Stimulated activated CD8-positive, alpha-beta memory T cell treated with anti-CD3 and anti-CD28 coated beads, Interleukin-2, amount 100 ng/mL, for 48 hours (primary cell): ENCODE measurements at places on chromosomes 12 and 14.

- DNase-seq: no peak
Observed at GRCh38 chr14:68627050-68627867, 165.6 kb downstream of the ZFP36L1 start.

DNA sequence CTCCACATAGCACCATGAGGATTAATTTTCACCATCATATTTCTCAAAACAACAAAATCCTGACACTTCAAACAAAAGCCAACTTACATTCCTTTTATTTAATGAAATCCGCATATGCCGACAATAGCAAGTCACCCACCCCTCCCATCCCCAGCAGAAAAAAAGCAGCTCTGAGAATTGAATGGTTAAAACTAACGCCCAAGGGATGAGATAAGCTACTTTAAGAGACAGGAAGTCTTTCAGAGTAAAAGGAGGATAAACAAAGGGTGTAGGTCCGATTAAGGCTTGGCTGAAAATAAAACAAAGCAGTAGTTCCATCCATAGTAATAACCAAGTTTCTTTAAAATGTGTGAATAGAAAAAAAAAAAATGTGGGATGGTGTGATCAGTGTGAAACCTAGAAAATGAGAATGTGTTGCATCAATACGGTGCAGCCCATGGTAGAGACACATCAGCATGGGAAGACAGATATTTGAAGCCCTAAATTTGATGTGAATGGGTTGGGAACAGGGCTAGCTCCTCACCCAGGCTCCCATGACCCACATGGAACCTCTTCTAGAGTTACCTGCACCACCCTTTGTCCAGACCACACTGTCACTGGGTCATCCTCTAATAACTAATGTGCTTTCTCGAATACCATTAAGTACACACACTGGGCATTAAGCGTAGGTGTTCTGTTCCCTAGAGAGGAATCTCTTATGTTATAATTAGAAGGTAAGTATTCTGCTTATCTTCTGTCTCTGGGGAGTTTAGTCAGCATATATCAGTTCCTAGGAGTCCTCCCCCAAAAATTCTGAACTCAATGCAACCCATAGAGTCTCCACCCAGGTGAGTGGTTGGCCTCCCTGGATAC, 31.7 kb downstream of the RTRAF start:
- no peak for DNase-seq

DNA sequence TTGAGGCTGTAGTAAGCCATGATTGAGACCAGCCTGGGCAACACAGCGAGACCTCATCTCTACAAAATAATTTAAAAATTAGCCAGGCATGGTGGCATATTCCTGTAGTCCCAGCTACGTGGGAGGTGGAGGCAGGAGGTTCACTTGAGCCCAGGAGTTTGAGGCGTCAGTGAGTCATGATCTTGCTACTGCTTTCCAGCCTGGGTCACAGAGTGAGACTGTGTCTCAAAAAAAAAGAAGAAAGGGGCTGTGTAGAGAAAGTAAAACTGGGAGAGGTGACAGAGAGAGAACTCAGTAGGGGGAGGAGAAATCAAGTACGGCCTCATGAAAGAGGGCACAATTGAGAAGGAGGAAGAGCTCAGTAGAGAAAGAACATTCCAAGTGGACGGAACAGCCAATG, 12.4 kb downstream of the TECPR2 start:
- DNase-seq: no peak

DNA sequence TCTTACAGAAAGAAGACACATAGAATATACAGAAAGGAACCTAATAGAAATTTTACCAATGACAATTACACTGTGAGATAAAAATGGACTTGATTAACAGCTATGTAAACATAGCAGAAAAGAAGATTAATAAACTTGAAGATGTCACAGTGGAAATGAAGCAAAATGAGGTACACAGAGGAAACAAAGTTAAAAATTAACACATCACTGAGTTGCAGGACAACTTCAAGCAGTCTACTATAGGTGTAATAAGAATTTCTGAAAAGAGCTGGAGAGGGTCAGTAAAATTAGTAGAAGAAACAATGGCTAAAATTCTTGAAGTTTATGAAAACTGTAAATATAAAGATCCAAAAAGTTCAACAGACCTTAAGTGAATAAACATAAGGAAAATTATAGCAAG, 738.7 kb downstream of the C12orf50 start:
- no peak for DNase-seq

GRCh38 chr12:50234347-50234746, 49.0 kb downstream of the LIMA1 start:
- no peak for DNase-seq

DNA sequence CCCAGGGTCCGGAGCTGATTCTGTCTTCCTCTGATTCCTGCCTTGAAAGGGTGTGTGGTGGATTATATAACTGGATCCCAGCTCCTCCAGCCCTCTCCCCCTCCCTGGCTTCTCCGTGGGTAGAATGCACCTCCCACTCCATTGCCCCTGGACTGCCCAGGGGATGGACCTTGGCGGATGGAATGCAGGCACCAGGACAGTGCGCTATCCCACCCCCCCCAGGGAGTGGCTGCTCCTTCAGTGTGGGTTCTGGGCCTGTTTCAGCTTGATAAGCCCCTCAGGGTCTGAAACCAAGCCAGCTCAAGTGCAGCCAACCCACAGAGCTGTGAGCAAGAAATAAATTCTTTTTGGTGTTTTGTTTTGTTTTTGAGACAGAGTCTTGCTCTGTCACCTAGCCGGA, 112.4 kb upstream of the TMEM132D start:
- no peak for DNase-seq

DNA sequence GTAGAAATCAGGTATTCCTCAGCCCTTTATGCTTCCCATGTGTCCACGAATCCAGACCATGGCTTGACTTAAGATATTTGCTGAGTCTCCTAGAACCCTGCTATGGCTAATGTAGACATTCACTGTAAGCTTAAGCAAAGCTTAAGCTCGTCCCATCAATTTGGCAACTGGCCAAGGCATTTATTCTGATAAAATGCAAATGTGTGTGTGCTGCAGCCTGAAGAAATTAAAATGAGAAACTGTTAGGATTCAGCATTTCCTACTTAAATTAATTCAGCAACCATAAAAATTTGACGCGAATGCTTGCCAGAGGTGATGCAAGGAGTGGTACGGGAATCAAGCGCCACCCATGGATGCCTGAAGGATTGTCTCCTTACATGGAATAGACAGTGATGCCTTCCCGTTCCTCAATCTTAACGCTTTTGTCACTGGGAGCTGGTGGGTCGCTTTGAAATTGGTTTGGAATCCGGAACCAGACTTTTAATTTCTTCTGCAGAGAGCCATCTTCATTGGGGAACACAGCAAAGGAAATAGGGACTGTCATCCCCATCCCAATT, 13.2 kb downstream of the HEBP1 start:
- DNase-seq: no peak

DNA sequence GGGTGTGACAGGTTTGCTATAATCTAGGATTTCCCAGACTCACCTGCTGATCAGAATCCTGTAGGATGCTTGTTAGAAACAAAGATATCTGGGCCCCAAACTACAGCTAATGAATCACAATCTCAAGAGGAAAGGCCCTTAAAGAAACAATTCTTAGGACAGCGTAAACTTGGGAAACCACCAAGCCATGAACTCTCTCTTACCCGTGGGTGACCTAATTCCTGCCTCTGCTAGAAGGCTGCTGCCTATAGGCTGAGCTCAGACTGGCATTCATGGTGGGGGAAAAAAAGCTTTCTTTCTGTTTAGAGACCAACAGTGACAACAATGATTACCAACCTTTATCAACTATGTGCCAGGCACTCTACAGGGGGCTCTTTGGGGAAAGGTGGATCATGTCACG, 213.9 kb upstream of the FKBP4 start:
- no peak for DNase-seq

GRCh38 chr14:71625175-71625574, 307.1 kb upstream of the RGS6 start:
- no peak for DNase-seq

GRCh38 chr14:51576117-51576430, 75.6 kb upstream of the FRMD6 start:
- no peak for DNase-seq

GRCh38 chr12:52126050-52126604, 46.6 kb downstream of the SMIM41 start:
- DNase-seq: no peak

- DNase-seq: no peak
Observed at GRCh38 chr12:113898466-113898865, 67.7 kb downstream of the RBM19 start.

DNA sequence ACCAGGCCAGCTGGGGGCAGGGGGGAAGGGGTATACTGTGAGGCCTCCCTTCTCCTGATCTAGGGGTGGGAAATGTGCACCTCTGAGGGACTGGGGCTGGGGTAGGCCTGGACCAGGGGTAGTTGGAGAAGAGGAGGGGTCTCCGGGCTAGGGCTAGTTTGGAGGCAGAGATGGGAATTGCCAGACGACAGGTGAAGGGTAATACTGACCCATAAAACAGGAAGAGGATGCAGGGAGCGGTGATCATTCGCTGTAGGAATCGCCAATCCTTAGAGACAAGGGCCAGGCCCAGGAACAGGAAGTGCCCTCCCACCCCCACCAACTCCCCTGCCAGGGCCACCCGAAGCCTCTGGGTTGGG, 4.4 kb downstream of the SLC22A17 start:
- DNase-seq: no peak

- no peak for DNase-seq
Observed at GRCh38 chr14:21924479-21924878, 250.9 kb upstream of the OR4E1 start.

DNA sequence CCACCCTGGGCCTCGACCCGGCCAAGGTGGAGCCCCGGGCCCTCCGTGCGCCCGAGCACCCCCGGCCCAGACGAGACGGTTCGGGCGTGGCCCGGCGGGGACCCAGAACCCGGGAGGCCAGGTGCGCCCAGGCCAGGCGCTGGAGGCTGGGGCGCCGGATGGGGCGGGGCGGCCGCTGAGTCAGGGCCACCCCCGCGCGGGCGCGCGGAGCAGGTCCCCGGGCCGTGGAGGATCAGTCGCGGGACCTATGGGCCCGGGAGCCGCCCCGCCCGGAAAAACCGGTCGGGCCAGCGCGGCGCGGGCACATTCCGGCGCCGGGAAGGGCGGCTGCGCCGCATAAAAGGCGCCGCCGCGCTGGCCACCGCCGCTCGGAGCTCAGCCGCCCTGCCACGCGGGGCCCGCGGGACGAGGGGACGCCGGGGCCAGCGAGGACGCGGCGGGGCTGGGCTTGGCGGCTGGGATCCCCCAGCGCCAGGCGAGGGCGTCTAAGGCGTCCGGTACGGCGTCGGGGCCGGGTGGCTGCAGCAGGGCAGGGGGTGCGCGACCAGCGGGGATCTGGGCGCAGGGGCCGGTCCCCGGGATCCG, 21.5 kb upstream of the KIF26A start:
- no peak for DNase-seq

DNA sequence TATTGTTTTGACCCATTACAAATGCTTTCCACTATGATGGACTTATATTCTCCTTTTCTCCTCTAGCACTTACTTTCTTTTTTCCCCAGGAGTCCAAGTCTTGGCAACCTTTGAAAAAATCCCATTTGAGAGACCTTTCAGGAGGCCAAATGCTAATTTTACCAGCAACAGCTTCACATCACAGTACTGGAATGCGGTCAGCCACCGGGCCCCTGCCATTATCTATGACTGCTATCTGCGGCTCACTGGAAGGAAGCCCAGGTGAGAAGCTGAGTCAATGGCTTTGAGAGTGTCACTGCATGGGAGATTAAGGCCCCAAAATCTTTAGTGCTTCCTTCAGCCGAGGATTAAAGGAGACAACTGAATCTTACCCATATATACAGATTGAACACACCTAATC, 64.2 kb downstream of the ERGIC2 start:
- no peak for DNase-seq

DNA sequence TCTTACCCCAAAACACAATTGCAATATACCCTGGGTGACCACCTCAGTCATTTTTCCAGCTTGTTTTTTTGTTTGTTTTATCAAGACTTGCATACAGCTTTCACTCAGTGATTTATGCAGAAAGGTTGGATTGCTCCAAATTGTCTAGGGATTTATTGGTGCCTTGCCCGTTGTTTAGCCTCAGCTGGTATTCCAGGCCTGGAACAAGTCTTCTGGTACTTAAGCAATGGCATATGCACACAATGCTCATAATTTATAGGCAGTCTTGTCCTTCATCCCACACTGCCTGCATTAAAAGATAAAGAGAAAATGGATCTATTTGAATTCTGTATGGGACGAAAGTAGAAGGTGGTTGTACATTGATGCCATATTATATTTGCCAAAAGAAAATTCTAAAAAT, 392.5 kb downstream of the ADAMTS20 start:
- no peak for DNase-seq

DNA sequence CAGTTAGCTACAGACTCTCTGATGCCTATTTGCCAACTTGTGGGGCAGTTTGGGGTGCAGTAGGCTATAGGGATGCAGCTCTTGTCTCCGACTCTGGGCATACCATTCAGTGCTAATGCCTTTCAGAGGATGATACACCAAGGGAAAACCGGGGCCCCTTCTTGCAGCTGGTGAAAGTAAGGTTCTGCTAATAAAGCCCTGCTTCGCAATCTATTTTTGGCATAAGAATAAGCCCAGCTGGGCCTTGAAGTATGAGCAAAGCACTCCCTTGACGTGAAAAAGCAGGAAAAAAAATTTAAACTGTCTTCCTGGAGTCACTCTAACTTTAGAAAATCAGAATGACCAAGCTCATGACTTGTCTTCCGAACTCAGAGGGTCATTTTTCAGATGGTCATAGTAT, 124.1 kb upstream of the RBM19 start:
- DNase-seq: no peak

DNA sequence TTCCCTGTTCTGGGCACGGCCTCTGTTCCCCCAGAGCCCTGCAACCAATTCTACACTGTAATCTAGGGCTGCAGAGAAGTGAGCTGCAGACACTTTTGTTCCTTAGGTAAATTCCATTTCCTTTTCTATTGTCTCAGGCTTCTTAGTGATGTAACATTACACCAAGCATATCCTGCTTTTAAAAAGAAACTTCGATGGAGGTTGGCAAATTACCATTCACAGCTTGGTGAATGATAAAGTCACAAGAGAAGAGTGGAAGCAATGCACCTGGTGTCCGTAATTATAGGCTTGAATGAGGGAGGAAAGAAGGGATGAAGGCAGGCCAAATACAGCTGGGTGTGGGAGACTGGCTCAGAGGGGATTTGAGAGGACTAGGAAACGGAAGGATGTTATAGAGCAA, 68.6 kb downstream of the PPM1A start:
- no peak for DNase-seq

DNA sequence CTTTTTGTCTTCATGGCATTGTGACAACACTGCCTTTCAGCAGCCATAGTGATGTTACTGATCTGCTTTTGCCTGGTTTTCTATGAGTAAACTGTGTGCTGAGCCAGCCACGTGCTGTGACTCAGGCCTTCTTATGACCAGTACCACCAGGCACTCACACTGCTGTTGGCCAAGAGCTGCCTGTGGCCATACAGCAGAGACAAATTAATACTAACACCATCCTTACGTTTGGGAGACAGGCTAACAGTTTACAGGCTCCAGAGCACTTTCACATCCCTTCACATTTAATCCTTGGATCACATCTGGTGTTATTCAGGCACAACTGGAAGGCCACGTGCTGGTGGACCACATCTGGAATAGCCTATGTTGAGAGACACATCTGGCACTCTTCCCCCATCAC, 377.9 kb downstream of the CCDC91 start:
- no peak for DNase-seq
